Fibroblast of the aortic adventitia (primary cell): ENCODE measurements at places on chromosomes 1 and 21. TPM values are rescaled to one million over a fixed set of nuclear protein-coding genes. Genes with fewer than 3 reads are reported as not detected.

Gene GLMP
- total RNA-seq = 62.4 and 71.5 TPM in 2 replicates

Gene ATAD3C
- under 0.01 TPM in 1 of 2 replicates, not detected in the other for total RNA-seq

Gene TRIM63
- total RNA-seq = 0.09 and 1.5 TPM in 2 replicates

Gene RAVER2
- total RNA-seq = 7.2 and 8.5 TPM in 2 replicates

Gene TSPEAR
- 0.08 TPM in 1 of 2 replicates, not detected in the other for total RNA-seq
